ENCODE measurements at places on chromosomes 6 and 20.

GRCh38 chr6:118103381-118104146 is 196.5 kb downstream of the SLC35F1 start:
- no peak for DNase-seq

- DNase-seq, result no peak
Observed at GRCh38 chr6:35752330-35752729, 15.5 kb downstream of the ARMC12 start.

GRCh38 chr20:9839626-9840025 is 750 bp upstream of the PAK5 start:
- DNase-seq, result no peak

GRCh38 chr6:11493974-11494373 is 43.6 kb upstream of the TMEM170B start:
- no peak for DNase-seq

DNA sequence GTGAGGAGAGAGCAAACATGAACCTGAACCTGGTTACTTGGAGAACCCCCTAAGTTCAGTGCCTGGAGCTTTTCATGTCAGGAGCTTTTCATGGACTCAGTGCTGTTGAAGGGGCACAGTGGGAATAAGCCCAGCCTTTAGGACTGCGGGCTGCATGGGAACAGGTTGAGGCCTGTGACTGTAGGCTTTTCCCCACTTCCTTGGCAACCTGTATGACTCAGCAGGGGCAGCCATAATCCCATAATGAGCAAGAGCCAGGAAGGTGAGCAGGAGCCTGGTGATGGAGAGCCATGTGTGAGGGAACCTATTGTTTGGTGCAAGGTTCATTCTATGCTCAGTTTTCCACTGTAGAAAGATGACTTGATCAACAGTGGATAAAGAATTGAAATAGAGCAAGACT is 23.4 kb downstream of the MEP1A start:
- DNase-seq, result no peak

DNA sequence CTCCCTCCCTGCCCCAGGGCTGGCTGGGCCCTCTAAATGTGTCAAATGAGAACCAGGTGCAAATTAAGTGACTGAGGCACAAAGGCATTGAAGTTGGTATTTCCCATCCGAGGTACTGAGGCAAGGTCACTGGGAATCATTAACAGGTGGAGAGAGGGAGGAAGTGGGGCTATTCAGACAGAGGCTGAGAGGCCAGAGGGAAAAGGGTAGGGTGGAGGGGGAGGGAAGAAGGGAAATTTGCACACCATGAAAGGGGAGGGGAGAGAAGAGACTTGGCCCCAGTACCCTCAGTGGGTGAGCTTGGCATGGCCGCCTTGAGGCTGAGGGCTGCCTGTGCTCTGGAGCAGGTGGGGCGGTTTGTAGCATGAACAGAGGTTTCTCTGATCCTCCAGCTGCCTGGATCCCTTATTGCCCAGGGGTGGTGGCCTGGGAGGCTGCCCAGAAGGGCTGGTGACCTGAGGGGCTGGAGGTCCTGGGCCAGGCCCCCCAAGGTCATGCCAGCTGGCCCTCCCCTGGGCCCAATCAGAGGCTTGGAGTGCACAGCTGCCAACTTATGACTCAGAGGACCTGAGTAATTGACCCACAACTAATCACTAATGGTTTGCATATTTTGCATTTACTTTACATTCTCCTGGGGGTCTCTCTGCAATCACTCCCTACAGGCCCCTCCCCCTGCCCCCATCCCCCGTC is 40.3 kb upstream of the ZFAND3 start:
- DNase-seq, result no peak

DNA sequence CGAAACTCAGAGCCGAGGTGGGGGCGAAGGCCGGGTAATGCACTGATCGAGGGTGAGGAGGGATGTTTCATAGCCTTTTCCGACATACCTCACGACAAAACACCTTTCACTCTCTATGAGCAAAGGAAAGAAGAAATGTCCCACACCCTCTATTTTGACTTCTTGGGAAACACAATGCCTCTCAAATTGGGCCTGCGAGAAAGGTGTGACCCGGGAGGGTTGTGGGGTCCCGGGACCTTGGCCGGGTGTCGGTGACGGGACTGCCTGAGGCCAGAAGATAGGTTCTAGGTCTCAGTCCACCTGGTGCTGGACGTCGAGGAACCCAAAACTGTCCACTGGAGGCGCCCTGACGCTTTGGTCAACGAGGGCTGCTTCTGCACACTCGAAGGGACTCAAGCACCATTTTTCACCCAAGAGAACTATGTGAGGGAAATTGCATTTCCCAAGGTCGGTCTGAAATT is 41.1 kb upstream of the OSTM1 start:
- DNase-seq, result no peak

GRCh38 chr6:112008482-112008881 is 45.4 kb upstream of the CCN6 start:
- no peak for DNase-seq

DNA sequence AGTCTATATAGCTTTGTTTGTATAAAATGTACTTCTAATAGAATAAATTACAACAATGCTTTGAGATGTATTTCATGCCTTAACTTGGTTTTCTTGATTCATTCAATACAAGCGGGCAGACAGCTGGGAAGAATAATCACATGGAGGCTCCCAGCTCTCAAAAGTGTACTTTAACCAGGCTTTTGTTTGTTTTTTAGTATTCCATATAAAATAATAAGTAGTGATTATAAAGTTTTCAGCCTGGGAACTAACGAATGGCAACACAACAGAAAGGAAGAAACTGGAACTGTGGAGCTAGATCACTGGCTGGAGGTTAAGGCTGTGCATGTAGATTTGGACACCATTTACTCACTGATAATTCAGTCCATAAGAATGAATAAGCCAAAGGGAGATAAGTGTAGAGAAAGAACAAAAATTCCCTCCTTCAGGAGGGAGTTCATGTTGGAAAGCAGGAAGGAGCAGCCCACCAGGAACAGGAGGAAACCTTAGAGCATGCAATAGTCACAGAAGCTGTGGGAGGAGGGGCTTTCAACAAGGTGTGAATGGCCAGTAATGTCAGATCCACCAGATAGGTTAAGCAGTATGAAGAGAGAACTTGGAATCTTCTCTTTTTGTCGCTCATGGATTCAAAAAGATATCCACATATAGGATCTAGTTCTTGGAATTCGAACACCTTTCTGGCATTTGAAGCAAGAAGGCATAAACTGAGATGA is 41.2 kb upstream of the SLC35D3 start:
- no peak for DNase-seq

DNA sequence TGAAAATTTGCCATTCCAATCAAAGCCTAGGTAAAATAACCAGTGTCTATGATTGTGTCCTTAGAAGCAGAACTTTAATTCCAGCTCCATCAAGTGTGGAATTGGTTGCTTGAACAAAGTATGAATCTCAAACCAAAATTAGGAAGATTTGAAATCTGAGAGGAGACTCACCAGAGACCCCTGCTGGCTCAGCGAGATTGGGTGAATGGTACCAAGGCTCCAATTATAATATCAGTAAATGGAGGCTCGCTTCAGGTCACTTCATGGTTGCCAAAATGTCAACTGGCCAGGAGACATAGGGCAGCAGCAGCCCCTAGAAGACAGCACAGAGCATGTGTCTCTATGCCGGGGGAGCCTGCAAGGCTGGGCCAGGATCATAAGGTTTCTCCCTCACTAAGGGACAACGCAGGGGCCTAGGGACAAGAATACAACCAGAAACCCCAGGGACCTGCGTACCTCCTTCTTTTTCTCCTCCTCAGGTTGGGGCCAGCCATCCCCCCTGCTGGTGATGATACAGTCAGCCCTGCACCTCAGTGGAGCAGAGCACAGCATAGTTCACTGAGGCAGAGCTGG is 14.0 kb downstream of the RBL1 start:
- peak; percentile 32 for DNase-seq

DNA sequence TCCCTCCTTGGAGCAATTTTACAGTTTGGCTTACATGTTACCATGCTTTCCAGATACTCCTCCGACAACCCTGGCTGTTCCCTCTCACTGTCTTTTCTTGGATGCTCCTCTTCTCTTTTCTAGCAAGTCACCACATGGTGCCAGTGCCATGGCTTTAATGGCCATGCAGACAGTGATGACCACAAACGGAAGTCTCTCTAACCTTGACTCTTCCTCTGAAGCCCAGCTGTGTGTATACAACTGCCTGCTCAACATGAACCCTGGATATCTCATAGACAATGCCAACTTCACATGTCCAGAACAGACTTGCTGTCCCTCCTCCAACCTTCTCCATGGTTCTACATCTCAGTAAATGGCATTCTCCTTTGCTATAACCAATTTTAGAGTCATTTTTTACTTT is 49.8 kb upstream of the NEDD9 start:
- DNase-seq, result no peak

GRCh38 chr6:137148306-137149034 is 25.0 kb downstream of the IL22RA2 start:
- no peak for DNase-seq
